Kidney tubule cell (primary cell): ENCODE measurements at places on chromosomes 13 and 19.

GRCh38 chr13:113595131-113595530 is 10.6 kb downstream of the TFDP1 start:
- DNase-seq: no peak

DNA sequence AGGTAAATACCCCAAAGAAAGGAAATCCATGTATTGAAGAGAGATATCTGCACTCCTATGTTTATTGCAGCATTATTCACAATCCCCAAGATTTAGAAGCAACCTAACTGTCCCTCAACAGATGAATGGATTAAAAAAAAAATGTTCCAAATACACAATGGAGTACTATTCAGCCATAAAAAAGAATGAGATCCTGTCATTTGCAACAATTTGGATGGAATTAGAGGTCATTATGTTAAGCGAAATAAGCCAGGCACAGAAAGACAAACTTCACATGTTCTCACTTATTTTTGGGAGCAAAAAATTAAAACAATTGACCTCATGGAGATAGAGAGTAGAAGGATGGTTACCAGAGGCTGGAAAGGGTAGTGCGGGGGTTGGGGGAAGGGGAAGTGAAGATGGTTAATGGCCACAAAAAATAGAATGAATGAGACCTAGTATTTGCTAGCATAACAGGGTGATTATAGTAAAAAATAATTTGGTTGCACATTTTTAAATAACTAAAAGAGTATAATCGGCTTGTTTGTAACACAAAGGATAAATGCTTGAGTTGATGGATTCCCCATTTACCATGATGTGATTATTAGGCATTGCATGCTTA is 9.7 kb upstream of the ZNF709 start:
- DNase-seq: no peak

DNA sequence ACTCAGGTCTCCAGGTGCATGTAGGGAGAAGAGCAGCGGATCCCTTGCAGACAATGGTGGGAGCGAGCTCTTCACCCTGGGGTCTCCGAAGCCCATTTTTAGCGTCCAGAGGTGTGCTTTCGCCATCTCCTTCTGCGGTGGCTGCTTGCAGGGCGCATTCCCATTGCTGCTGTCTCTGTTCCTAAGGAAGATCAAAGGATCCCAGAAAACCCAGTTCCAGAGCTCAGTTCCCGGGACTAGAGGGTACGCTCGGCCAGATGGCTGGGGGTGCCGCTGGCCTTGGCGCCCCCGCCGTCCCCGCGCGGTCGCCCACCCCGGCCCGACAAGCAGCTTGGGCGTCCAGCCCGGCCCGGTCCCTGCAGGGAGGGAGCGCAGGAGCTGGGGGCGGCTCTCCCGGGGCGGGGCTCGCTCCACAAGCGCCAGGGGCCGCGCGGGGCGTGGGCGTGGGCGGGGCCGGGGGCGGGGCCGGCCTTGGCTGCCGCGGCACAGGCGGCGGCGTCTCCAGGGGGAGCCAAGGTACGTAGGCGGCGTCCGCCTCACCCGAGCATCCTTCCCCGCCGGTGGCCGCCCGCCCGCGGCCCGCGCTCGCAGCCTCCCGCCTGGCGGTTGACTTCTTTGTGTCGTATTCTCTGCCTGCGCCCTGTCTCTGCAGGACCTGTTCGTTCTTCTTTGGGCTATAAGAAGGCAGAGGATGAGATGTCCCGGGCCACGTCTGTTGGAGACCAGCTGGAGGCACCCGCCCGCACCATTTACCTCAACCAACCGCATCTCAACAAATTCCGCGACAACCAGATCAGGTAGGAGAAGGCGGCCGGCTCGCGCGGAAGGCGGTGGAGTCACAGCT is 96.8 kb downstream of the ATP8A2 start:
- peak; percentile 49 for DNase-seq

- no peak for DNase-seq
Measured at GRCh38 chr19:17001603-17002183, 24.9 kb downstream of the CPAMD8 start.

DNA sequence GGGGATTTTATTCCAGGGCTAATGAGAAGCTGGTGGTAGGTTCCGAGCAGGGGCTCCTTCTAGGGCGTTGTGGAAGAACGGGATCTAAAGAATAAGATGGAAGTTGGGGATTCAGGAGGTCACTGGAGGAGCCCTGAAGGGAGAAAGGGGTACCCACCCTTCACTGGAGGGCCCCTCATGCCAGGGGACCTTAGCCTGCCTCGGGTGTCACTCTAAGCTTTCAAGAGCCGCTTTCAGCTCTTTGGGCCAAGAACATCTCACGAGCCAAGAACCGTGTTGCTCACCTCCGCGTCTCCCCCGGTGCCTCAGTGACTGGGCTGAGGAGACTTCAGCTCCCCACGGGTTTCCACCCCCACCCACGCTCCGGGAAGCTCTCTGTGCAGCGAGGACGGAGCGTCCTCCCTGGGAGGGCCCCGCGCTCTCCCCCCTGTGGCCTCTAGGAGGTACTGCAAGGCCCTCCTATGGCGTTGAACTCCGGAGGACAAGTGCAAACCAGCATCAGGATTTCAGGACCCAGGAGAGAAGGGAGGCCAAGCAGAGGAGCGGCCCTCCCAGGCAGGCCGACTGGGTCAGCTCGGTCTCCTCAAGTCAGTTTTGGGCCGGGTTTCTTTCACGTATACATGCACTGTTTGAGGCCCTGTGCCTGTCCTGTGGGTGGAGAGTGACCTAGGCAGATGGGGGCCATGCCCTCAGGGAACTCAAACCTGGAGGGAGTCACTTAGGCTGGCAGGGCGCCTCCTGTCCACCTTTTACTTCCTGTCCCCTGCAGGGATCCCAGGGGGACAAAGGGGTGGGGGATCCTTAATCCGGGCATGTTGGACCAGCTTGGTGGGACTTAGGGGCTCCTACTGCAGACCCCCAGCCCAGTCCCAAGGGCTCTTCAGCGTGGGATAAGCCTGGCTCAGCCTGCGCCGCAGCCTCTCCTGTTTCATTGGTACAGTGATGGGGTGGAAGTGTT is 5.1 kb upstream of the KRTDAP start:
- DNase-seq: peak; percentile 77

- DNase-seq: no peak
Measured at GRCh38 chr13:61253105-61253877, 162.4 kb downstream of the PCDH20 start.

GRCh38 chr19:50261446-50261970 is 58.1 kb downstream of the MYH14 start:
- DNase-seq: no peak

DNA sequence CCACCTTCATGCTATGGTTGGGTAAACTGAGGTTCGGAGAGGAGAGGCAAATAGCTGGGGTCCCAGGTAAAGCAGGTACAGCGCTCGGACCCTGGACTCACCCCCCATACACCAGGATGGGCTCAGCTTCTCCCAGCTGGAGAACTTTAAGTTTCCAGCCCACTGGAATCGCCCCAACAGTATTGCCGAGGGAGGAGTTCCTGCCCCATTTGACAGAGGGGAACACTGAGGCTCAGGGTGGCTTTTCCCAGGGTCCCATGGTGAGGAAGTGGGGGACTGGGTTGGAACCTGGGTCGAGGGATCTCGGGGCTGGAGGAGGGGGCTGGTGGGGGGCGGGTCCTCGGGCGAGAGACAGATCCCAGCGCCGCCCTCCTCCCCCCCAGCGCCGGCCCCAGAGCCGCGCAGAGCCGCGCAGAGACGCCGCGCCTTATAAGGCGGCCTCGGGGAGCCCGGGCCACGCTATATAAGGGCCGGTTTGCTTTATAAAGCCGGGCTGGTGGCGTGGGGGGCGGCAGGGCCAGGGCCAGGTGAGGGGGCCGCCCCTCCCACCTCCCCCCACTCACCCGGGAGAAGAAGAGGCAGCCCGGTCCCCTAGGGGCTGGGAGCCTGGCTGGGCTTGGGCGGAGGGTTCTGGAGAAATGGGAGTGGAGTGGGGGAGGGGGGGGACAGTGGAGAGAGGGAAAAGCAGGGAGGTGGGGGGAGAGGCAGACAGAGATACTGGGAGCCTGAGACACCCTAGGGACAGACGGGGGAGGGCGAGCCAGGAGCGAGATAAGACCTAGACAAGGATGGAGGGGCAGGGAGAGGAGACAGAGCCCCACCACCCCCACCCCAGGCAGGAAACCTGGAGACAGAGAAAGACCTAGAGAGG is 1.1 kb downstream of the CNN1 start:
- no peak for DNase-seq

DNA sequence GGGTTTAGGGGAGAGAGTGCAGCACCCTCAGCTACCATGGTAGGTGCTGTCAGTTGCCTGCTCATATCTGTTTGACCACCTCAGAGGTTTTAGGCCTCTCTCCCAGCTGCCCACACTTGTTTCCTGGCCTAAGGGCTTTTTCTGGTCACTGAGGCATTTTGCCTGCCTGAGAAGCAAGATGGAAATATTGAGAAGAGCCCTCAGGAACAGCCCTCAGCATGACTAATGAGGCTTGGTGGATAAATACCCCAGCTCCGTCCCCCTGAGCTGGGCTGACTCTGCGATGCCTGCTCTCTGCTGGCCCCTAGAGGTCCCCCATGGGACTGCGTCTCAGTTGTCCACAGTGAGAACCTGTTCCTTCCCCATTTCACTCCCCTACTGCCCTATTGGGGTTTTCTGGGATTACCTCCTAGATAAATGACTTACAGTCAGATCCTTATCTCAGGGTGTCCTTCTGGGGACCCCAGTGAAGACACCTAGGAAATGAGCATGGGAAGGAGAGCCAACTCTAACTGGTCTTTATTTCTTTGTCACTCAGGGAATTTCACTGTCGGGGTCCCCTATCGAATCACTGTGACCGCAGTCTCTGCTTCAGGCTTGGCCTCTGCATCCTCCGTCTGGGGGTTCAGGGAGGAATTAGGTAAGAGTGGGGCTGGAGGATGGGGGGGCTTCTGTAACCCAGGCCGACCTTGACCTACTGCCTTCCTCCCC is 13.3 kb downstream of the PALM3 start:
- DNase-seq: peak; percentile 32

DNA sequence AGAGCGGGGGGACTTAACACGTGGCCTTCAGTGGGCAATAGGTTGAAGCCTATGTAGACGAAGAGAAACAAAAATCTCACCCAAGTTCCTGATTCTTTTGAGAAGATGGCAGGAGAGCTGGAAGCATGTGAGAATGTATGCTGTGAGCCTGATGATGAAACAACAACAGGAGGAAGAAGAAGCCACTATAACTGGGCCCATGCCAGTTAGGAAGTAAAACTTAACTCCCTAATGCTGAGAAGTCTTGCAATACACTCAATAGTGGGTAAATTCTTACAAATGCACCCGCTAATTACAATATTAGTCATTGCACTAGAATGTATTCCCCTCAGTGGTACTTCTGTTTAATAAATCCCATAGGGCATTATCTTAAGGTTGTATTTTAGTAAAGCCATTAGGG is 9.1 kb downstream of the PCDH17 start:
- peak; percentile 1 for DNase-seq

GRCh38 chr13:107941345-107942029 is 273.8 kb downstream of the LIG4 start:
- no peak for DNase-seq

GRCh38 chr13:87678372-87678752 is 7.2 kb downstream of the SLITRK5 start:
- no peak for DNase-seq

- DNase-seq: no peak
Measured at GRCh38 chr19:5143471-5144411, 174.8 kb downstream of the KDM4B start.

DNA sequence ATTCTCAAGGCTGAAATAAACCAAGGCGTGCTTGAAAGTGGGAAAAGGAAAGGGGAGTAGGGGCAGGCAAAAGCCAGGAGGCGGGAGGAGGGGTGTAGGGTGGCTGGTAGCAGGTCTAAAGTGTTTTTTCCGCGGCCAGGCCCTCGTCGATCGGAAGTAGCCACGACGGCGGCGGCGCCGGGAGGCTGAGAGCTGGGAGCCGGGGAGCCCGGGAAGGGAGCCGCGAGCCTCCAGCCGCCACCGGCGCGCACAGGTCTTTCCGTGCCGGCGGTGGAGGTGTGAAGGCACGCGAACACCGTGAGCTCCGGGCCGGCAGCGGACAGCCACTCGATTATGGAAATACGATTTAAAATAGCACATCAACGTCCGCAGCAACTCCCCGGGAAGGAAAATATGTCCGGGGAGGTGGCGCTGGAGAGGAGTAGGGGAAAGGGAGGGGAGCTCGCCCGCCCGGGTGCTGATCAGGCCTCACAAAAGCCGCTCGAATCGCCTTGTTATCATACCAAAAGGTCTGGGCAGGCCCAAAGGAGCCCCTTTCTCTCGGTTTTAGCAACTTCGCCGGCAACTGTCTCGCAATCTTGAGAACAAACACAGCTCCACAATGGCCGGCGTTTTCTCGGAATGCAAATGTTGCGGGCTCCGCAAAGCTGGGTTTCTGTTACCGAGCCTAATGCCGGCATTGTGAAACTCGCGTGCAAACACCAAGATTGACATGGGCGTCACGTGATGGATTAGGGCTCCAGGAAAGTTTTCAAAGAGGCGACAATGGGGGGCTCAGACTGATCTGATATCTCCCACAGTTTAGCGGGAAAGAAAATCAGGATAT is 2.9 kb upstream of the PCDH8 start:
- DNase-seq: peak; percentile 51

DNA sequence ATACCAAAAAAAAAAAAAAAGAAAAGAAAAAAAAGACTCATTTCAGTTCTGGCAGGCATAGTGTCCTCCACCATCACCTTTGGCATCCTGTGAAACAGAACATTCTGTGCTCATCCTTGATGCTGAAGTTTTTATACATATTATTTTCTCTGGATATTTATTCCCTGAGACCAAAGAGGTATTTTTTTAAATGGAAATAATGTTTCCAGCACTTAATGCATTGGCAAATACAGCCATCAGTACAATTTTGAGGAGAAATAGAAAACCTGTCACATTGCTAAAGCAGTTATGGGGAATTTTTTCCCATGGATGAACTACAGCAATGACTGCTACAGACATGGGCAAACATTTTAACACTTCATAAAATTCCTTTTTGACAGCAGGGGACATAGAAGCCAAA is 312.4 kb downstream of the DNAJC15 start:
- no peak for DNase-seq

DNA sequence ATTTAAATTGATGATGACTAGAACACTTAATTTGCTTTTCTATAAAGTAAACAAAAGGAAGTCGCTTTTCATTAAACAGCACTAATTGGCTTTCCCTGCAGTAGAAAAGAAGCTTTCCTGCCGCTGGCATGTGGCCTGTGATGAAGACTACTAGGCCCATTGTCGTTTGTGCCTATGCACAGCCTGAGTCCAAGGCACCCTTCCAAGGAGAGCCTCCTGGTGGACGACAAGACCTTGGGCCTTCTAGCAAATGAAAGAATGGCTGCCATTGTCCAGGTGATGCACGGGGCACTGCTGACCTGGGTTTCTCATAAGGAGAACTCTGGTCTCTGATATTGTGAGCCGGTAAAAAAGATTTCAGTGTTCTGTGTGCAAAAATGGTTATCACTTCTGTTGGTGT is 233.0 kb downstream of the COL4A1 start:
- DNase-seq: peak; percentile 9

GRCh38 chr19:12639901-12640613 is 26.5 kb downstream of the MAN2B1 start:
- DNase-seq: peak; percentile 89

- DNase-seq: no peak
Measured at GRCh38 chr13:47397739-47398138, 500.9 kb upstream of the HTR2A start.

- DNase-seq: peak; percentile 41
Measured at GRCh38 chr13:110408286-110408685, 101.2 kb downstream of the COL4A2 start.

- no peak for DNase-seq
Measured at GRCh38 chr19:38228005-38228377, 4.0 kb upstream of the DPF1 start.

GRCh38 chr13:31029102-31029501 is 96.6 kb downstream of the TEX26 start:
- DNase-seq: no peak

- DNase-seq: no peak
Measured at GRCh38 chr19:45347570-45348366, 7.2 kb downstream of the KLC3 start.

- peak; percentile 42 for DNase-seq
Measured at GRCh38 chr19:7699417-7700401, 2.2 kb downstream of the FCER2 start.
